Putamen (tissue), 1 donor: ENCODE measurements at places on chromosomes 11 and 22.
A peak's percentile ranks its signal among the peaks of the same experiment; 100 is the strongest.

- DNase-seq = no peak
Measured at GRCh38 chr22:20869234-20869633, 10.4 kb downstream of the SNAP29 start.

DNA sequence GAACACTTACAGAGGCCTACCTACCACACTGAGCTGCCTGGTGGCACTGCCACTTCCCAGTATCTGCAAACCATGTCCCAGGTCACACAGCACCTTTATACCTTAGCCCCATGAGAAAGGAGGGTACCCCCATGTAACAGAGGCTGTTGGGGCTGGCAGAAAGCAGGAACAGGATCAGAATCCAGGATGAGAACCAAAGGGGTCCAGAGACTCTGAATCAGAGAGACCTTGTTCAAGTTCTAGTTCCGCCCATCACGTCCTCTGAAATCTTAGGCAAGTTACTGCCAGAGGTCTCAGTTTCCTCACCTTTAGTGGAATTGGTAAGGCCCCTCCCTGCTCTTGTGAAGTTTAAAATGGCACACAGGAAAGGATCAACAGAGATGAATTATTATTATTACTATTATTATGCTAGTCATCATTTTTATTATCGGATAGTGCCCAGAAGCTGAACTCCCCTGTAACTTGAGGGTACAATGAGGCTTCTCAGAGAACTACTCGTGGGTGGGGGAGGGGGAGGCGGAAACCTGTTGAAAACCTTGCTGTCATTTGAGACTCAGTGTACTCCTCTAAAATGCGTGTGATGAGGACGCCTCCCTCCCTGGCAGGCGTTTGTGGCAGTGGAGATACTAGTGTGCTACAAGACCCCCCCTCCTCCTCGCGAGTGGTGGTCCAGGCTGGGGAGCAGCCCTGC, 9.3 kb downstream of the SELENOM start:
- DNase-seq = no peak

GRCh38 chr11:42407341-42407740, 904.5 kb upstream of the API5 start:
- DNase-seq = peak; percentile 73

GRCh38 chr22:49218142-49218541, 609.5 kb downstream of the BRD1 start:
- no peak for DNase-seq

GRCh38 chr11:46293641-46294103, 16.2 kb downstream of the CREB3L1 start:
- DNase-seq = no peak

DNA sequence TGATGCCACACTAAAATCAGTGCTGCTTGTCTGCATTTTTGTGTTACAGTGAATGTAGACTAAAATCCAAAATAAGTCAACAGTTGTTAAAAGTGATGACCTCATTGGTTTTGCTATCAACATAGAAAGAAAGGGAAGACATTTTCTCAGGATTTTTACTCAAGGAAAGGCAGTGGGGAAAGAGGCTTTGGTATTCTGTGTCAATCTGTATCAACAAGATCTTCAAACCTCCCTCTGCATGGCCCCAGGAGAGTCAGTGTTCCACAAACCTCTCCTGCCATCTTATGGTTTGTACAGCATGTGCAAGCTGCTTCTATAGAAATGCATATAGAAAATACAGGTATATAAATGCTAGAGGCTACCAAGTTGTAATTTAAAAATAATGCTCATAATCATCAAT, 13.8 kb upstream of the OR51M1 start:
- no peak for DNase-seq

GRCh38 chr11:74265256-74265655, 46.2 kb downstream of the P4HA3 start:
- no peak for DNase-seq

- no peak for DNase-seq
Measured at GRCh38 chr11:131111775-131112174, 195.5 kb upstream of the SNX19 start.

DNA sequence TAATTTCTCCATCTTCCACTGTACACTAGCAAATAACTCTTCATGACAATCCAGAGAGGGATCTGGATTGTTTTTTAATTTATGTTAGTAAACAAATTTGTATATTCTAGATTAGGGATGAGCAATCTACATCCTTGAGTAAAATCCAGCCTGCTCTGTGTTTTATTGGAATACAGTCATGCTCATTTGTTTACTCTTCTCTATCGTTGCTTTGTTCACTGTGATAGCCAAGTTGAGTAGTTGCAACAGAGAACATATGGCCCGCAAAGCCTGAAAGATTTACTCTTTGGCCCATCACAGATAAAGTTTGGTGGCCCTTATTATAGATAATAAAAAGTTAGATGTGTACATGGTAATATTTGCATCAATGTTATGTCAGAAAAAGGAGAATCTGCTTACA, 6.2 kb upstream of the BLID start:
- DNase-seq = no peak

DNA sequence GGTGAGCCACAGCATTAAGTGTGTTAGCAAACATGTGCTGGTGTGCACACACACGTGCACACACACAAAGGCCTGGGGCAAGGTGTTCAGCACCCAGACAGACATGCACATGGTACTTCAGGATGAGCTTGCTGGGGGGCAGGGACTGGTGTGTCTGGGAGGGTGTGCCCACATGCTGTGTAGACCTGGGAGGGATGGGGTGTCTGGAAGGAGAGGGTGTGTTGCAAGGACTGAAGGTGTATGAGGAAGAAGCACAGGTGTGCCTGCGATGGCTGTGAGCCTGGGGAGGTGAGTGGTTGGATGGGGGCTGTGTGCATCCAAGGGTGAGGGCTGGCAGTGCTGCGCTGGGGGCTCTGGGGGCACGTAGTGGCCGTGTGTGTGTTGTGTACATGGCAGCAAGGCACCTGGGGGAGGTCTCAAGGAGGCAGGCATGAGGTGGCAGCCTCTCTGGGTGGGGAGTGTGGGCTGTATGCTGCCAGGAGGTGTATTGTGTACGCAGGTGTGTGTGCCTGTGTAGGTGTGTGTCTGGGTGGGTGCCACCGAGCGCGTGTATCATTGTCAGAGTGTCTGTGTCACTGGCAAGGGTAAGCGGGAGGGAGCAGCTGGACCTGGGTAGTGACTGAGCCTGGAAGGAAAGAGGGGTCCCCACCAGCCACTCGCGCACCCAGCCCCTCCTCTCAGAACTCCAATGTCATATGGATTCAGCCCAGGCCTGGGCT, 2.2 kb downstream of the NRXN2 start:
- DNase-seq = no peak

- DNase-seq = no peak
Measured at GRCh38 chr22:17907748-17908051, 116.7 kb downstream of the MICAL3 start.

GRCh38 chr22:33853200-33854097, 66.8 kb downstream of the LARGE1 start:
- peak; percentile 75 for DNase-seq

- no peak for DNase-seq
Measured at GRCh38 chr11:23497040-23497439, 636.8 kb upstream of the CCDC179 start.

GRCh38 chr11:62104816-62105653, 18.8 kb upstream of the INCENP start:
- DNase-seq = no peak

- no peak for DNase-seq
Measured at GRCh38 chr11:76910620-76911414, 50.1 kb downstream of the ACER3 start.

- DNase-seq = no peak
Measured at GRCh38 chr11:103420593-103420992, 311.4 kb downstream of the DYNC2H1 start.

DNA sequence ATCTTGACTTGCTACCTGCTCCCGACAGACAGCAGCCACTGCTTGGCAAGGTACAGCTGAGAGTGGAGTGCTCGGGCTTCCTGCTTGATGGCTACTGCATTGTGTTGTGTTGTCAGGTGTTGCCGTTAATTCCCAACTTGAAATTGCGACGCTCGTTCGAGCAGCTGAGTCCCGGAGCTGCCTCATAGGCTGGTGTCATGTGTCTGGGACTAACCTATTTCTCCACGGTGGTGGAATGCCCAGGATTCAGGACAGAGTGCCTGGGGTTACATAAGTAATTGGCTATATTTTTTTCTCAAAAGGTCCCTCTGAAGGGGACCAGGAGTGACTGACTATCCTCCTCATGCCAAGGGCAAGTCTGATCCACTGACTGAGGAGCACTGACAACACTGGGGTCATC, 18.5 kb downstream of the COMMD9 start:
- DNase-seq = no peak

- DNase-seq = no peak
Measured at GRCh38 chr11:34036456-34036855, 15.1 kb upstream of the CAPRIN1 start.

GRCh38 chr22:29369460-29369859, 18.9 kb downstream of the AP1B1 start:
- DNase-seq = no peak

DNA sequence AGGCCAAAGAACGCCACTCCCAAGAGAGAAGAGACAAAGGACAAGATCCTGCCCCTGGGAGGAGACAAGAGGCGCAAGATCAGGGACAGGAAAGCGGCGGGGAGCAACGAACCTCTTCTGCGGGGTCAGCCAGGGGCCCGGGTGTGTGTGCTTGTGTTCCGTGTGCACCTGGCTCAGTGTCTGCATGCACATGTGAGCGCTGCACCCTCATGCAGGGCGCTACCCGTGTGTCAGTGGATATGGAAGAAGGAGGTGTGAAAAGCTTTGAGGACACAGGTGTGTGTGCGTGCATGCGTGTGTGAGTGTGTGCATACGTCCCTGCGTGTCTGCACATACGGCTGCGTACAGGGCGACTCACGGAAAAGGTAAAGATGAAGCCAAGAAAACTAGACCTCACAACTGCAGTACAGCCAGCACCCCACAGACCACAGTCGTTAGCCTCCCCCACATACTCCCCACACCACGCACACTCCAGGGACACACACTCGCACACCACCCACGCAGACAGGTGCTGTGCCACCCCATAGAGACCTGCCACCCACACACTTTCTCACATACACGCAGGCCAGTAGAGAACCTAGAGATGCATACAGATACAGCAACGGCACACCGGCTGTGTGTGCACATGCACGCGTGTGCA, 11.0 kb upstream of the IGSF9B start:
- DNase-seq = no peak

GRCh38 chr11:132901638-132902471, 630.4 kb downstream of the OPCML start:
- DNase-seq = no peak

DNA sequence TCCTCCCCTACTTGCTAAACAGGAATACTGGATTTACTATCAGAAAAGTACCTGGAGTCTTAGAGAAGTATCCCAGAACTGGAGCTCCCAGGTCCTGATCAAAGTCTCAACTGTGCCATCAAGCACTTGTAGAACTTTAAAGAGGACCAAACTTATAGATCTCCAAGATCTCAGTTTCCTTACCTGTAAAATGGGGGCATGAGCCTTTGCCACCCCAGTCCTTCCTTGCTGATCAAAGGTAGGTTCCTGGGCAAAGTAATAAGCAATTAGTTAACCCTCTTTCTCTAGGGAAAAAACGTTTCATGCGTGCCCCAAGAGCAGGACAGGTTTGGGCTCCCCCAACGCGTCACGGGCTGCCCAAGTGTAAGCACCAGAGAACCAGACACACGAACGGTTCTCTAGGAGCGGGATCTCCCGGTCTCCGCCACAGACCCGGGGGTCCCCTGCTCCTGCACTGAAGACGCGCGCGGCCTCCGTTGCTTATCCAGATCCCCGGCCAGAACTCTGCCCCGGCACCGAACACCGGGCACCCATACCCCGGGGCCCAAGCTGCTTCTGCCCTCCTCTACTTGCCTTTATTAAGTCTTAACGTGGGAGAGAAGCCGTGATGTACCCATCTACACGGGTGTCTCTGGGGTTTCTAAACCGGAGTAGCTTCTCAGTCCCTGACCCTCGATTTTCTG, 505 bp downstream of the ZNF214 start:
- peak; percentile 4 for DNase-seq

GRCh38 chr11:120136356-120136755, 1.6 kb downstream of the TRIM29 start:
- DNase-seq = no peak

- peak; percentile 27 for DNase-seq
Measured at GRCh38 chr22:30763815-30764673, 69.4 kb downstream of the OSBP2 start.

- peak; percentile 60 for DNase-seq
Measured at GRCh38 chr22:50264104-50264745, 2.7 kb upstream of the MAPK12 start.

- DNase-seq = no peak
Measured at GRCh38 chr22:35548722-35549112, 8.1 kb downstream of the RASD2 start.
